ENCODE measurements at places on chromosomes 12 and 14.
A peak's percentile ranks its signal among the peaks of the same experiment; 100 is the strongest.

DNA sequence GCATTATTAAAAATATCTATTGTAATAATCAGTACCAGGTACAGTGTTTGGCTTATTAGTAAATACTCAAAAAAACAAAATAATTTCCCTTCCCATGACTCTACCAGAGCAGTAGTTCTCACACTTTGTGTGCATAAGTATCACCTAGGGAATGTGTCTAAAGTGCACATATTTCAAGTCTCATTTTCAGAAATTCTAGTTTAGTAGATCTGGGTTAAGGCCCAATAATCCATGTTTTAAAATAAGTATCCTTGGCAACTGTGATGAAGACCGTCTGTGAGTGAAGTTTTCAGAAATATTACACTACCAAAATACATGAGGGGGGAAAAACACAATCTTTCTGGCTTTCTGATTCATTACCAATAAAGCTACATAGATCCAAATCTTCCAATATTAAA, 237.6 kb downstream of the SLC2A13 start:
- DNase-seq, result no peak

DNA sequence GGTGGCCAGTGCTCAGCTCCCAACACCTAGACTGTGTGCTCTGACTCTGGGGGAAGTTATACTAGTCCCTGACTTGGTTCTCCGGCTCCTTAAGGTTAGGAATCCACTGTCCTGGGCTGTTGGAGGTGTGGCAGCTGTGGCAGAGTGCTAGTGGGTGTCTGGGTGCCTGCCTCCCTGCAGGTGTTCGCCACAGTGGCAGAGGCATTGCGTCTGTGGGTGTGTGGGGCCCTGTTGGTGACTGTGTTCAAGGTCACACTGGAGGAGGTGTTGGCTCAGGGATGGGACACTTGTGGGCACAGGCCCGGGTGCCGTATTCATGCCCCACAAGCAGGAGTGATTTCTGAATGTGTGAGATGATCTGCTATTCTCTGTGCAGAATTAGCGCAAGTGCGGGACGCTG, 467.4 kb downstream of the TMEM121 start:
- no peak for DNase-seq

DNA sequence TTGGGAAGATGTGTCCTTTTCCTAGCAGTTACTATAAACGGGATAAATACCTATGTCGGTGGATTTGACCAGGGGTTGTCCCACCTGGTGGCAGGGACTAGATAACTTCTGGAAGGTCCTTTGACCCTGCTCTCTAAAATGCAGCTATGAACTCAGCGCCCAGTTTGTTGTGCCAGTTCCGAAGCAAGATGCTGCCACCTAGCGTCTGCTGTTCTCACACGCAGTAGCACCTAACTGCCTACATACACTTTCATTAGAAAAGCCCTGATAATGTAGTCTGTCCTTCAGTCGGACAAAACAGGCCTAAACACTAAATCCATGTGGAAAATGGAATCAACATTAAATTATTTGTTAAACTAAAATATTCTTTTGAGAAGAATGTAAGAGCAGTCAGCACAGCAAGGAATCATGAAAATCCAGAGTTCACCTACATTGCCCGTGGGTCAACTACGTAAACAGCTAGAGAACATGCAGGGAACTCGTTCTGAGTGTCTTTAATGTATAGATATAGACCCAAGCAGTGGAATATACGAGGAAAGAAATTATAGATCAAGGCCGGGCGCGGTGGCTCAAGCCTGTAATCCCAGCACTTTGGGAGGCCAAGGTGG, 51.1 kb upstream of the CRACR2A start:
- DNase-seq, result peak; percentile 29

DNA sequence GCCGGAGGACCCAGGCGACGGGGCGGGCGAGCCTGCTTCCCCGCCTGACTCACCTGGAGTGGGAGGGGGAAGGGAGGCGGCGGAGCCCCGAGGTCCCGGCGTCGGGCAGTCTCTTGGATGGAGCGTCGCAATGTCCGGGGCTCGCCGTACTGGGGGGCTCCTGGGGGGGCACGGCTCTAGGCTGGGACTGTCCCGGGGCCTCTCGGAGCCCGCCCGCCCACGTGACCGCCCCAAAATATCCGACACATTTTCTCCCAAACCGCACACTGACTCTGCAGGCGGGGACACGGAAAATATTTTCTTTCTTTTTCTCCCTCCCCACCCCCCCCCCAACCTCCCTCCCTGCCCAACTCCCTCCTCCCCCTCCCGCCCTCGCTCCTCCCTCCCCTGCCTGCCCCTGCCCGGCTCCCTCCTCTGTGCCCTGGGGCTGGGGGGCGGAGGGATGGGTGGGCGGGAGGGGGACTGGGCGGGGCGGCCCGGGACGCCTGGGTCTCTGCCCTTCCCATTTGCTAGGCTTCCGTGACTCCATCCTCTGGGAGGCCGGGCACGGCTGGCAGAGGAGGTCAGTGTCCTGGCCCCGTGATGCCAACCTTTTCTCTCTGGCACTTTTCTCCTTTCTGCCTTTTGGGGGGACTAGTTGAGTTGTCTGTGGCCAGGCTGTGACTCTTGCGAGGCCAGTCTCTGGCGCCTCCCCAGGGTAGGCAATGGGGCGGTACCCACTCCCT, at the start of gene RARG:
Gene RARG (minus strand): TSS at position 289 of the 725 bp plus-strand sequence. CDS start 4,664 bp downstream, outside the sequence.
- peak; percentile 48 for DNase-seq

- DNase-seq, result no peak
Observed at GRCh38 chr14:72332871-72333270, 400.6 kb downstream of the RGS6 start.

- DNase-seq, result no peak
Observed at GRCh38 chr12:96117460-96117859, 76.7 kb upstream of the ELK3 start.

DNA sequence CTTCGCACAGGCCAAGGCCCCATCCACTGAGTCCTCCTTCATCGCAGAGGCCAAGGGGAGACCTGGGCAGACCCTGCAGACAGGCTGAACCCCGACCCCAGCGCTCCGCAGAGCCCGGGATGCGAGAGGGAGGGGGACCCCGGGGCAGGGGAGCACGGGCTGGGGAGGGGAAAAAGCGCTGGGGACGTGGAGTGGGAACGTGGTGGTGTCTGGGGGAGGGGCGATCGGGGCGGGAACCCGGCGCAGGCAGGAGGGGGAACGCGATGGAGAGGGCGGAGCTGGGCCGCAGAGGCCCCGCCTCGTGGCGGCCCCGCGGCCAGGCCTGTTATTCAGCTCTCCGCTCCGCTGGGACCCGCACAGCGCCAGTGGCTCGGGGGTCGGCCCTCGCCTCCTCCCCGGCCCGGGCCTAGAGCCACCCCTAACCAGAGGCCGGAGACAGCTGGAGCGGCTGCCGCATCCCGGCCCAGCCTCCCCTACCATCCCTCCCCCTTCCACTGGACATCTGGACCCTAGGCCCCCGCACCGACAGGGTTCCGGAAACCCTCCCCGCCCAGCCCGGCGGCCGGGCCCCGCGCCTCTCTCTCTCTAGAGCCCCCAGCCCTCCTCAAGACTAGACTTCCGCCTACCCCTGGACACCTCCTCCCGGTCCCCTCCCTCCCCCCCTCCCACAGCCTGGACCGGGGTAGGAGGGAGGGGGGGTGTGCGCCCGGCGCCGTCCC, at the start of gene ARHGEF25:
Gene ARHGEF25 (plus strand): TSS at position 328 of the 719 bp plus-strand sequence. CDS start 460 bp downstream, outside the sequence.
- peak; percentile 45 for DNase-seq

DNA sequence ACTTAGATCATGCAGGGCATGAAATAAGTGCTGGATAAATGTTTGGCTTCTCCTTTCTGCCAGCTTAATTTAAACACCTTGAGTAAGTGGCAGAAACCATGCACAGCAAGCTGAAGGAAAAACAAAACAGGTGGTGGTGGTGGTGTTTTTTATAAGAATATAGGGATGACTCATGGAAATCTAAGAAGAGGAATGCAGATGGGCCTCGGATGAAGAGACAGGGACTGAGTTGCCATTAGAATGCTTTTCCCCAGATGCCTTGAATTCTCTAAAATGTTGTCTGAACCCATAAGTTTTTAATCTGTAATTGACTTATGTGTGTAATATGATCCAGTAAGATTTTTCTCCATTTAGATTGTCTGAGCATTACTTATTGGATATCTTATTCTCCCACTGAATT, 93.1 kb upstream of the ZDHHC17 start:
- DNase-seq, result no peak

GRCh38 chr12:75977590-75977951, 54.0 kb downstream of the PHLDA1 start:
- no peak for DNase-seq

DNA sequence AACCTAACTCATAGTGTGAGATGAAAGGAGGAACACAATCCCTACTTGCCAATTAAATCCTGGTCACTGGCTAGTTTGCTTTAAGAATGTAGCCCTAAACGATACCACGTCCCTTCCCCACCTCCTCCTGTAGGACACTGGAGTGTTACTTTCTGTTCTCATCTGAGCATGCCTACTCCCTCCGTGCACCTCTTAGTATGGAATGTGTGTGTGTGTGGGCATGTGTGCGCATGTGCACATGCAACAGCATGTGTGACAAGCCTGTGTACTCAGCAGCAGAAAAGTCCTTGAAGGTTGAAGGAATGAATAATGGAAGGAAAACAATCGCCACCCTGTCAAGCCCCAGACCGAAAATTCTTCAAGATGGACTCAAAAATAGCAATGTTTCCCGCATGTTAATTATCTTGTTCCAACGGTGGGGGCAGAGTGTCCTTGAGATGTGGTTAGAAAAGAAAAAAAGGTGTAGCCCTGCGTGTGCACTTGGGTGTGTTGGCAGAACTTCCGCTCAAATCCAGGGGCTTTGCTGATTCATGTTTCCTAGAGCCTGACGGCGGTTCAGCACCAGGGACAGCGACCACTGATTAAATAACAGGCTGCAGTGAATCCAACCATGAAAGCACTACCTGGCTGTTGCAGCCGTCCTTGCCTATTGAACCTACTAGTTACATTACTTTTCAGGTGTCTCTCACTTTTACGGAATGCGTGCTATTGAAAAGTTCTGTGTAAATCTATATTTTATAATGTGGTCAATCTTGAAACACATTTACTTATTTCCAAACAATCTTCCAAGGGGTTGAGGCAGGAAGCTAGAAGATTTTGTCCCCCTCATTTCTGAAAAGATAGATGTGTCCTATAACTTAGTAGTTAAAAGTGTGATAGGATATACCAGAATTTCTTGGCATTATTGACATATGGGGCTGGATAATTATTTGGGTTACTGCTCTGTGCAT, 79.8 kb downstream of the SRRM4 start:
- DNase-seq, result no peak

GRCh38 chr12:60616400-60616799, 1020.6 kb downstream of the SLC16A7 start:
- no peak for DNase-seq

DNA sequence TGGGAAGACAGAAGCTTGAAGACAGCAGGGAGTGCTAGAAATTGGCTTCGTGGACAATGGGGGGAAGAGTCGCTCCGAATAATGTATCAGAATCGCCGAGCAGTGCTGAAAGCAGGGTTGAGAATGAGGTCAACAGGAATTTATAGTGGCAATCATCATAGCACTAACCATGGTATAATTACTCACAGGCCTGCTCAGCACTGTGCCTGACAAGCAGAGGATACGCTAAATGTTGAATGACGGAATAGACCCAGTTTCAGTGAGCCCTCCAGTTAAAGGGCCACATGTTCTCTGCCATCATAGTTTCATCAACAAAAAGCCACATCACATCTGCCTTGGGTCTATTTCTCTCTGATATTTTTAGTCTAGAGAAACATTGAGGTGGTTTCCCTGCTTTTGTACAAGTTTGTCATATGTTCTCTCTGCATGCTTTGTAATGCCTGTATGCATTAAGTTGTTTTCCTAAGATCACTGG, 130.3 kb upstream of the EGLN3 start:
- no peak for DNase-seq

DNA sequence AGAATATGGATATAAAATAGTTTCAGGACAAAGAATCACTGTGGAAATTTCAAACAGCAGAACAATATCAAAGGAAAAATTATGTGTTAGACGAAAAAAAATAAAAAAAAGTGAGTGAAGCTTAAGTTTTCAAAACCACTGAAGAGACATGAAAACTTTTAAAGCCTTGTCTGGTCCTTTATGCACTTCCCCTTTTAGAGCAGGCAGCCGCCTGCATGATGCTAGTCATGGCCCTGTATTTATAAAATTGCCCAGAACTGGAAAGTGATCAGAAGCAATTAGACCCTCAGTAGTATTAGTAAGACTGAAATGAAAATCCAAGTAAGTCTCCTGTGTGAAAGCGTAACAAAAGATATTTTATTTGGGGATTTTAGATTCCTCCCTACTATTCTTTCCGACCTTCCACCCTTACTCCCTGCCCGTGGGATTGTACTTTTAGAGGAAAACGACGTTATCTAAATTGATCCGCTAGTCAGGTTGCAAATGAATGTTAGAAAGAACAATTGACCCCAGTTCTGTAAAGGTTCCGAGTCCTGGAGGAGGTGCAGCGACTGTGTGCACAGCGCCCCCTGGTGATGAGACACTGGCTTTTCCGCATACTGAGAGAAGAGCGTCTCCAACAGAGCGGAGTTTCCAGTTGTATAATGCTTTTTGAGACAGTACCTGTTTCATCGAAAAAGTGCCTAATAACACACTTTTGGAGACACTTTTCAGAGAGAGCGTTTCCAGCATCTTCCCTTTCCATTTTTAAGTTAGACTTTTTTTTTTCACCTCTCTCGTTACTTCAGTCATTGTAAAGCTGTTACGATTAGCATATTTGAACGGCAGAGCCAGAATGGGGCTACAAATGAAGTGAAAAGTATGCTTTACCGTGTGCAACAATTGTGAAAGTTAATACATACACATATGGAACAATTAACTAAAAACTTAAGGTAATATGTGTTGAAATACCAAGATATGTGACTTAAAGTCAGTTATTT, 12.4 kb downstream of the MGST1 start:
- no peak for DNase-seq

DNA sequence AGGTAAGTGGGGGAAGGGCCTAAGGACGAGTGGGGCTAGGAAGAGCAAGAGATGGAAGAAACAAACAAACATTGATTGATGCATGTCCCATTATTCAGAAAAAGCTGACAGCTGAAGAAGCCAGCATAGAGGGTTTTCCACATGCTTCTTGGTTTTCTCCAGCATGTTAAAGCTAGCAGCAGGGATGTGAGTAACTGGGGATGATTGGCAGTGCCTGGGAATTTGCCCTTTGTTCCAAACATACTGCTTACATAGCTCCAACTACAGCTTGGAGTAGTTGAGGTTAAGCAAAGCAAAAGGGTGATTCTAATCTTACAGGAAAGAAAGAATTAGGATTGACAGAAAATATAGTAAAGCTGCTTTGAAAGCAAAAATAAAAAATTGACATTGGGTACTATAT, 68.0 kb upstream of the IFNG-AS1 start:
- no peak for DNase-seq

GRCh38 chr14:100855256-100855930, 29.5 kb downstream of the MEG3 start:
- no peak for DNase-seq

Data from stimulated activated CD4-positive, alpha-beta T cell treated with anti-CD3 and anti-CD28 coated beads, Interleukin-15, amount 100 ng/mL, for 1 hour (primary cell).